ENCODE measurements at places on chromosomes 5 and 9.
A peak's percentile ranks its signal among the peaks of the same experiment; 100 is the strongest.

DNA sequence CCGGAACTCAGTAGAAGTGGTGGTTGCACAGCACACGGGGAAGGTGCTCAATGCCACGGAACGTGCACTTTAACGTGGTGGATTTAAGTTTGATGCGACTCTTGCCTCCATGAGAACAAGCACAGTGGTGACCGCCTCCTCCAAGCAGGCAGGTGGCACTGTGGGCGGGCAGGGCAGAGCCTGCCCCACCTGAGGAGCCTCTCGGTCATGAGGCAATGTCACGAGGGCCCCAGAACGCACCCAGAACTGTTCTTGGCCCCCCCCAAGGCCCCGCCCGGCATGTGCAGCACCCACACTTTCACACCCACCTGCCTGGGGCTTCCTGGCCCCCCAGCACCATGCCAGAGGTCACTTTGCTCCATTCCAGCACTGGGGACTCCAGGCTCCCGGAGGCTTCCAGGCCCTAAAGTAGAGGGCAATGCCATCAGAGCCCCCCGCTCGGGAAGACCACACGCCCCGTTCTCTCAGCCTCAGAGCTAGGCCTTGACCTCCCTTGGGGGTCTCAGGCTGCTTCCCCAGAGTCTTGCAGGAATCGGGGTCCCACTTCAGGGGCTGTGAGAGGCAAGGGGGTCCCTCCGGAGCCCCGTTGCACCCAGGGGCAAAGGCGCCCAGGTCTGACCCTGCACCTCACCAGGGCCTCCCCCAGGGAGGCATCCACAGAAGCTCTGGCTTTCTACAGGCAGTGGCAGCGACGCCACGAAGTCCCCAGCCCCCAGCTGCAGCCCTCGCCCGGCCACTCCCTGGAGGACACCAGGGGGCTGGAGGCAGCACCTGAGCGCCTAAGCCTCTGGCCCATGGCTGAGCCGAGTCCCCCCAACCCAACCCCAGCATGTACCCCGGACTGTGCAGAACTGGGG, 14.0 kb downstream of the CCDC187 start:
- no peak for DNase-seq
- H3K36me3 ChIP-seq = no peaks in the 10 kb centered on the region
- H3K4me1 ChIP-seq = no peaks in the 10 kb centered on the region
- H3K27ac ChIP-seq = no peak overlapping the region
- H3K27me3 ChIP-seq = no peaks in the 10 kb centered on the region

- no peak overlapping the region for H3K4me3 ChIP-seq
- no peak overlapping the region for H3K27ac ChIP-seq
- H3K36me3 ChIP-seq = peaks cover 22% of the 10 kb centered on the region
- no peak for DNase-seq
- H3K27me3 ChIP-seq = no peaks in the 10 kb centered on the region
These were observed 33.5 kb upstream of the SPARC start for GRCh38 chr5:151720215-151720614.

DNA sequence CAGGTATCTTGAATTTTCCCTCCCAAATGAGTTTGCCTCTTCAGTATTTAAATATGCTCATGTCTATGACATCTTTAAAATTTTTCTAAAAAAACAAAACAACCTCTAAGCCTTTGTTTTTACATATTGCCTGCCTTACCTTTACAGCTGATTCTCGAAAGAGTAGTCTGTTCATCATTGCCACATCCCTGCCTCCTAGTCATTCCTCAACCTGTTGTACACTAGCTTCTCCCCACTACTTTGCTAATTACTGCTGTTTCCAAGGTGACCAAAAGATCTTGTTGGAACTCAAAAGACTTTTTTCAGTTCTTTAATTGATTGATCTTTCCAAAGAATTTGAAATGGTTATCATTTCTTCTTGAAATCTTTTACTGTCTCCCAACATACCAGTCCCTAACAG, 1.9 kb upstream of the NADK2 start:
- no peaks in the 10 kb centered on the region for H3K27me3 ChIP-seq
- no peaks in the 10 kb centered on the region for H3K36me3 ChIP-seq
- H3K27ac ChIP-seq = peak overlapping the region; percentile 28
- H3K4me3 ChIP-seq = peak overlapping the region; percentile 95
- H3K4me1 ChIP-seq = peaks cover 42% of the 10 kb centered on the region

DNA sequence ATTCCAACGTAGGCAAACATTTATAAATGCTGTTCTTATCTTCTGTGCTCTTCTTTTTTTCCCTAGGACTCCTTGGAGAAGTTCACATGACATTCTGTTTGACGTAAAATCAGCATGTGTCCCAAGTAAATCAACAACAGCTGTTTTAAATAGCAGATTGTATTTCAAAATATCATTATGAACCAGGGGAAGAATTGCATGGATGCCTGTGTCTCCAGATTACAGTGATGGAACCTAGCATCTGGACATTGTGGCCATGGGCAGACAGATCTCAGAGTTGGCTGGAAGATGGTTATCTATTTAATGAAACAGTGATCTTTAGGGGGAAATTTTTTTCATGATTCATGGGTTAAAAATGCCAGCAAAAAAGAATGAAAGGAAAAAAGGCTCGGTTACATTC, 222.0 kb downstream of the MAN2A1 start:
- no peak overlapping the region for H3K27ac ChIP-seq
- no peak for DNase-seq

DNA sequence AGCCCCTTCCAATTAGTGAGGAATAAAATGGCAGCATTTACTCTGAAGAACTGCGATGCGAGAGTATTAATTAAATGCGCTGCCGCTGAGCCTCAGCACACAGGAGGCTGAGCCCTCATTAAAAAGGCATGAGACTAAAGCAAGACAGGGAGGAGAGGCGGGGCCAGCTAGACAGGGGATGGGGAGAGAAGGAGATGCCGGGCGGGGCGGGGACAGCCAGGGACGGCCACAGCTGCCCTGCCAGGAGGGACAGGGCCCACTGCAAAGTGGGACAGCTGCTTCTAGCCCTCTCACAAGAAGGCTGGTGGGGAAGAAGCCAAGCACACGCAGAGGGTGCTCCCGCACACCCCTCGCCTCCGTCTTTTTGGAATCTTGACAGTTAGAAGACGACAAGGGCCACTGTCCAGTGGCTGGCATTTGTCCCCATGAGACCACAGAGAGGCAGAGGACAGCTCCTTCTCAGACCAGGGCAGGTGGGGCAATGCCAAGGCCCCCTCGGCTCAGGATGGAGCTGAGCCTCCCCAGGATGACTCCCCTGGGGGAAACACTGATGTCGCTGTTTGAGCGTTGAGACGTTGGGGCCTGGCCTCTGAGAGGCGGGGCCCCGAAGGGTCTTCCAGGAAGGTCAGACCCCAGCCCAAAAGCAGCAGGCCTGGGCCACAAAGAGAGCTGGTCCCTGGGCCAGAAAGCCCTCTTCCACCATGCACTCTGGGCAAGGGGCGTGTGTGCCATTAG, 26.9 kb downstream of the ADAMTS2 start:
- H3K27me3 ChIP-seq = peaks cover 4% of the 10 kb centered on the region
- no peak for DNase-seq
- no peak overlapping the region for H3K4me3 ChIP-seq
- no peaks in the 10 kb centered on the region for H3K4me1 ChIP-seq

- no peak for DNase-seq
- no peak overlapping the region for H3K4me3 ChIP-seq
- H3K4me1 ChIP-seq = no peaks in the 10 kb centered on the region
- no peaks in the 10 kb centered on the region for H3K36me3 ChIP-seq
- H3K27ac ChIP-seq = no peak overlapping the region
- H3K27me3 ChIP-seq = peaks cover 1% of the 10 kb centered on the region
These were observed 282.6 kb downstream of the ELAVL2 start for GRCh38 chr9:23543419-23543818.

GRCh38 chr9:91425271-91425670, 1.6 kb upstream of the NFIL3 start:
- H3K4me3 ChIP-seq = peak overlapping the region; percentile 86
- H3K27me3 ChIP-seq = peaks cover 9% of the 10 kb centered on the region
- no peak for DNase-seq

DNA sequence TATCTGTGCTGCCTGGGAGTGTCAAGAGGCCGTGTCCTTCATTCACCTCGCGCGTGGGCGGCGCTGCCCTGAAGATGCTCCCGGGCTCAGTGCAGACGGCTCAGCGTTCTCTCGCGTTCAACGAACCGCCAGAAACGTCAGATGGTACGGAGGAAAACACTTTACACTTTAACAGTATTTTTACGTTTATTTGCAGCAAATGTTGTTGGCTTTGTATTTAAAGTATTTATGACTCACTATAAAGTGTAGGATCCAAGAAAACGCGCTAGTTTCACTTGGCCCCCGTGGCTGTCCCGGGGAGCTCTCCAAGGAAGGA, 544 bp upstream of the ERCC6L2 start:
- H3K4me3 ChIP-seq = no peak overlapping the region
- peaks cover 27% of the 10 kb centered on the region for H3K4me1 ChIP-seq
- DNase-seq = peak; percentile 87

DNA sequence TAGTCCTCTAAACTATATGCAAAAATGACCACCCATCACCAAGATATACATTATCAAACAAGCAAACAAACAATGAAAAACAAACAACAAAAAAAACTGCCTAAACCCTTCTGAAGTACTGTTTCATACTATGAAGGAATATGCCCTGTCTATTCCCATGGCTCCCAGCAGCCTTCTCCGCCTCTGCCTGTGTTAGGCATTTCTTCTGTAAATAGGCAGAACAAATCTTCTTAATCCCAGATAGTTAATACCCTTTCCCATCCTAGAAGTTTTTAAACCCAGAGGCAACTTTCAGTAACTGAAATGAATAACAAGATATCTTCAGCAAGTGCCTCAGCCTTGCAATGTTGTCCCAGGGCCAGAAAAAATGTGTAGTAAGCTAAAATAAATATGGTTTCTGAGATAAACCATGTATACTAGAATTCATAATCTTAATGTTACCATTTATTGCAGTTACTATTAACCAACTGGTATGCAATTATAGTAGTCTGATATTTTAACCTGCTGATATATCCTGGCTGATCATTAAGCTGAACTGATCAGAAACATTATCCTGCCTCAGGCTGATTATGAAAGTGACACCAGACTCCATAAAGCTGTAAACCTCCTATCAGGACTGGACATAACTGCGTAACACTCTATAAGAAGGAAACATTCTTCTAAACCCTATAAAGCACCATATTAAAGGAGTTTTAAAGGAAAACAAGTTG, 68.5 kb downstream of the ANKRD31 start:
- no peak overlapping the region for H3K4me3 ChIP-seq
- DNase-seq = no peak
- no peak overlapping the region for H3K27ac ChIP-seq

DNA sequence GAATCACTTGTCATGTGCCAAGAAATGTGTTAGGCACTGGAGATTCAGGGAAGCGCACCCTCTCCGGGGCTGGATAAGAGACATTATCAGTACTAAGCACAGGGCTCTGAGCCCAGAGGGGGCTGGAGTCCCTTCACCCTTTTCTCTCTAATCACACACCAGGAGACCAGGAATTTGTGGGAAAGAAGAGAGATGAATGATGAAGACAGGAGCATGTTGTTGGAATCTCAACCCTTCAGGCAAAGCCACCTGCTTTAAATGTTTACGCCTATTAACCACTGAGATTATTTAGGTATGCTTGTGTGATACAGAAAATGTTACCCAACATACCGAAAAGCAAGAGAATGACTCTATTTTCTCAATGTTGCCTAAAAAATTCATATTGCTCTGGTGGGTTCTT, 119.8 kb downstream of the ENTREP1 start:
- DNase-seq = no peak
- no peaks in the 10 kb centered on the region for H3K36me3 ChIP-seq
- no peak overlapping the region for H3K4me3 ChIP-seq

- no peak overlapping the region for H3K27ac ChIP-seq
- H3K4me1 ChIP-seq = peaks cover 24% of the 10 kb centered on the region
- peaks cover 13% of the 10 kb centered on the region for H3K27me3 ChIP-seq
- no peak overlapping the region for H3K4me3 ChIP-seq
- no peaks in the 10 kb centered on the region for H3K36me3 ChIP-seq
These were observed 34.3 kb upstream of the DAB2 start for GRCh38 chr5:39459071-39459470.

- DNase-seq = no peak
- no peaks in the 10 kb centered on the region for H3K36me3 ChIP-seq
- no peaks in the 10 kb centered on the region for H3K4me1 ChIP-seq
- H3K27me3 ChIP-seq = peaks cover 15% of the 10 kb centered on the region
- H3K27ac ChIP-seq = no peak overlapping the region
These were observed 31.2 kb upstream of the GALNT10 start for GRCh38 chr5:154159343-154159742.

- no peaks in the 10 kb centered on the region for H3K36me3 ChIP-seq
- no peak for DNase-seq
- no peaks in the 10 kb centered on the region for H3K4me1 ChIP-seq
- peaks cover 22% of the 10 kb centered on the region for H3K27me3 ChIP-seq
These were observed 37.9 kb downstream of the TLR4 start for GRCh38 chr9:117742131-117742530.

GRCh38 chr9:105070176-105070575, 142.2 kb upstream of the ABCA1 start:
- H3K27ac ChIP-seq = no peak overlapping the region
- H3K4me3 ChIP-seq = no peak overlapping the region
- H3K36me3 ChIP-seq = no peaks in the 10 kb centered on the region
- H3K4me1 ChIP-seq = peaks cover 4% of the 10 kb centered on the region
- no peak for DNase-seq
- H3K27me3 ChIP-seq = peaks cover 3% of the 10 kb centered on the region

GRCh38 chr5:169875091-169875728, 105.1 kb downstream of the INSYN2B start:
- H3K4me1 ChIP-seq = peaks cover 36% of the 10 kb centered on the region
- H3K36me3 ChIP-seq = peaks cover 73% of the 10 kb centered on the region
- no peak overlapping the region for H3K27ac ChIP-seq

- no peak overlapping the region for H3K27ac ChIP-seq
- no peak overlapping the region for H3K4me3 ChIP-seq
- no peaks in the 10 kb centered on the region for H3K36me3 ChIP-seq
- no peaks in the 10 kb centered on the region for H3K4me1 ChIP-seq
These were observed 60.3 kb upstream of the ADAMTS16 start for GRCh38 chr5:5079876-5080275.

- no peak overlapping the region for H3K4me3 ChIP-seq
- H3K27ac ChIP-seq = no peak overlapping the region
- no peak for DNase-seq
- H3K4me1 ChIP-seq = no peaks in the 10 kb centered on the region
These were observed 604.6 kb downstream of the PTPRD start for GRCh38 chr9:10008101-10008799.

GRCh38 chr9:83199240-83199639, 136.3 kb upstream of the RASEF start:
- H3K27ac ChIP-seq = no peak overlapping the region
- no peak overlapping the region for H3K4me3 ChIP-seq
- H3K36me3 ChIP-seq = no peaks in the 10 kb centered on the region
- no peak for DNase-seq

DNA sequence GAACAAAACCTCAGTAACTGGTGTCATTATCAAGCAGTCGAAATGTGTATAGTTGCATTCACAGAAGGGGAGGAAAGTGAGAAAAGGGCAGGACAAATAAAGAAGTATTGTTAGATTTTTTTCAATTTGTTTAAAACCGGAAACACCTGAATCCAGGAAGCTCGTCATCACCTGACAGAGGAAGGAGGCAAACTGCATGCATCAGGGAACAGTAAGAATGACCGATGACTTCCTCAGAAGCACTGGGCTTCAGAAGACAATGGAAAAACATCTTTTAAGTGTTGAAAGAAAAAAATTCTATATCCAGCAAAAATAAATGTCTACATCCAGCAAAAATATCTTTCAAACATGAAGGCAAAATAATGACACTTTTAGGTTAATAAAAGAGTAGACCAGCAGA, 29.5 kb downstream of the PLEKHG4B start:
- no peak for DNase-seq
- H3K36me3 ChIP-seq = no peaks in the 10 kb centered on the region
- peaks cover 23% of the 10 kb centered on the region for H3K27me3 ChIP-seq
- H3K4me3 ChIP-seq = no peak overlapping the region
- H3K27ac ChIP-seq = no peak overlapping the region
- no peaks in the 10 kb centered on the region for H3K4me1 ChIP-seq
